ENCODE measurements at places on chromosomes 4 and X.

GRCh38 chr4:212438-213188 lies 88.3 kb downstream of the ZNF718 start:
- peak; percentile 74 for DNase-seq

GRCh38 chr4:4791299-4792111 lies 68.0 kb upstream of the MSX1 start:
- peak; percentile 85 for DNase-seq

DNA sequence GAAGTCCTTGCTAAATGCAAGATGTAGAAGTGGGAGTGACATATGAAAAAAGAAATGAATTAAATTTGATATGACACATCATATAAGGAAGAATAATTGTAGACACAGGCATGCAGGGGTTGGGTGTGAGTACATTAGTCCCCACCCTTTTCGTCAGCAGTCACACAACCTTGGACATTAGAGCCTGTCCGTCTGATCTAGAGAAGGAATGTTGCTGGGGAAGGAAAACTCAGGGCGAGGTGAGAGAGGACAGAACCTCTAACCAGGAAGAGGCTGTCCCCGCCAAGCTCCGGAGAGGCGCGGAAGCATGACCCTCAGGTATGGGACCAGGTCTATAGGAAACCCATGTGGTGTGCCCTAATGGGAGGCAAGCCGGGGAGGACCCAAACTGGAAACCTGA lies 102.1 kb downstream of the RELL1 start:
- no peak for DNase-seq

GRCh38 chr4:64538219-64538618 lies 129.0 kb upstream of the TECRL start:
- no peak for DNase-seq

- DNase-seq: peak; percentile 26
Measured at GRCh38 chr4:26058537-26058936, 144.5 kb downstream of the SMIM20 start.

All from fibroblast of upper back skin (primary cell).